ENCODE measurements at places on chromosomes 3 and 15.
A peak's percentile ranks its signal among the peaks of the same experiment; 100 is the strongest.

- peaks cover 15% of the 10 kb centered on the region for H3K4me1 ChIP-seq
- H3K27ac ChIP-seq: no peak overlapping the region
- no peaks in the 10 kb centered on the region for H3K36me3 ChIP-seq
- peaks cover 8% of the 10 kb centered on the region for H3K27me3 ChIP-seq
- no peak overlapping the region for H3K4me3 ChIP-seq
These were observed 13.7 kb downstream of the FAM240A start for GRCh38 chr3:46626039-46626438.

DNA sequence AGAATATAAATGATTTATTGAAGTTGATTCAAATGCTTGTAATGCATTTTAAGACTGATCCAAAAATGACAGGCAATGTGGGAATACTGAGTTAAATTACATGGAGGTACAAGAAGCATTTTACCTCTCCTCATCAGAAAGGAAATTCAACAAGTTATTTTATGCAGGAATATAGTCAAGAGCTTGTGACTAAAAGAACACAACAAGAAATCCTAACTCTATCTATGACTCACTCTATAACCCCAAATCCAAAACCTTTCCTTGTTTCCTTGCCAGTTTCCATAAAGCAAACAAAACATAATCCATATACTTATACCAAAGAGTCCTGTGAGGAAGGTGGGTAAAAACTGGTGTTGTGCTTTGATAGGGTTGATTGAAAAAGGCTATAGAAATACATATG, 30.8 kb downstream of the SIN3A start:
- H3K4me1 ChIP-seq: peaks cover 8% of the 10 kb centered on the region
- H3K27ac ChIP-seq: no peak overlapping the region
- no peaks in the 10 kb centered on the region for H3K27me3 ChIP-seq

GRCh38 chr3:67415511-67415910, 238.9 kb downstream of the SUCLG2 start:
- no peaks in the 10 kb centered on the region for H3K27me3 ChIP-seq
- DNase-seq: no peak
- no peak overlapping the region for H3K4me3 ChIP-seq
- H3K36me3 ChIP-seq: peaks cover 42% of the 10 kb centered on the region

GRCh38 chr15:52100807-52101442, 11.7 kb downstream of the BCL2L10 start:
- DNase-seq: no peak
- H3K4me3 ChIP-seq: no peak overlapping the region
- H3K27me3 ChIP-seq: no peaks in the 10 kb centered on the region
- H3K36me3 ChIP-seq: no peaks in the 10 kb centered on the region
- H3K27ac ChIP-seq: no peak overlapping the region
- peaks cover 28% of the 10 kb centered on the region for H3K4me1 ChIP-seq

DNA sequence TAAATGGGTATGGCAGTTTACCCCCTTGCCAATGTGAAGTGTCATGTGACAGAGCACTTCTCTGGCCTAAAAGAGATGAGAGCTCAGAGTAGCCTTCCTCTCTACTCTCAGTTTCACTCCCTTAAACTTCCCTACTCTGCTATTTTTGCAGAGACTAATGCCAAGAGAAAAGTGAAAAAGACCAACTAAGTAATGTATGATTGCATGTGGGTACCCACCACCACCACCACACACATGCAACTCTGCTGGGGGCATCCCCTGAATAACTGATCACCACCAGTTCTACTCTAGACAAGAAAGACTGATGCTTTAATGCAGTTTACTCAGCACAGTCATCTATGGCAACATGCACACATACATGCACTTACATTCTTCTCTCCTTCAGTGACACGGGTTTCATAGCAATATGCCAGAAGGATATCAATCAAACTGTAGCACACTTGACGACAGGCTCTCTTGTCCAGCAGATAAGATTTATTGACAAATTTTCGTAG, 31.3 kb downstream of the SHQ1 start:
- peak overlapping the region; percentile 17 for H3K4me3 ChIP-seq
- peak; percentile 50 for DNase-seq
- no peaks in the 10 kb centered on the region for H3K27me3 ChIP-seq
- no peak overlapping the region for H3K27ac ChIP-seq

DNA sequence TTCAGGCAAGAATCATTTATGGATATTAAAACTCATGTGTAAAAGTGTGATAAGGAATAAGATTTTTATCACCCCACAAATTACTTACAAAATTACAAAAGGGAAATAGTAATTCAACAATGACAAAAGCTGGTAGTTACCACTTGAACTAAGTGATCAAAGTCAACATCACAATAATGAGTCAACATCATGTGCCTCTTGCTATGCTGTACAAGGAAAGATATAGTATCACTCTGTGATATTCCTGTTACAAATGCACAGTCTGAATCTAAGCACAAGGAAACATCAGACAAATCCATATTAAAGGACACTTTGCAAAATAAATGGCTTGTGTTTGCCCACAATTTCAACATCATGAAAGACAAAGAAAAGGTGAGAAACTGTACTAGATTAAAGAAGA, 90.5 kb upstream of the PLCL2 start:
- no peak overlapping the region for H3K4me3 ChIP-seq
- H3K36me3 ChIP-seq: no peaks in the 10 kb centered on the region
- no peaks in the 10 kb centered on the region for H3K27me3 ChIP-seq
- H3K4me1 ChIP-seq: peaks cover 30% of the 10 kb centered on the region
- DNase-seq: no peak

DNA sequence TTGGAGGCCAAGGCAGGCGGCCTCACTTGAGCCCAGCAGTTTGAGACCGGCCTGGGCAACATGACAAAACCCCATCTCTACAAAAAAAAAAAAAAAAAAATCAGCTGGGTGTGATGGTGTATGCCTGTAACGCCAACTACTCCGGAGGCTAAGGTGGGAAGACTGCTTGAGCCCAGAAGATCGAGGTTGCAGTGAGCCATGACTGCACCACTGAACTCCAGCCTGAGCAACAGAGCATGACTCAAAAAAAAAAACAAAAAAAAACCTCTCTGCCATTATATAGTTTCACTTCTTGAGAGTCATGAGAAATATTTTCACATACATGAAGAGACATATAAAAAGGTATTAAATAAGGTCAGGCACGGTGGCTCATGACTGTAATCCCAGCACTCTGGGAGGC, 45.9 kb upstream of the CP start:
- peaks cover 17% of the 10 kb centered on the region for H3K4me1 ChIP-seq
- no peak overlapping the region for H3K4me3 ChIP-seq
- H3K36me3 ChIP-seq: no peaks in the 10 kb centered on the region
- H3K27me3 ChIP-seq: no peaks in the 10 kb centered on the region
- peak overlapping the region; percentile 40 for H3K27ac ChIP-seq

DNA sequence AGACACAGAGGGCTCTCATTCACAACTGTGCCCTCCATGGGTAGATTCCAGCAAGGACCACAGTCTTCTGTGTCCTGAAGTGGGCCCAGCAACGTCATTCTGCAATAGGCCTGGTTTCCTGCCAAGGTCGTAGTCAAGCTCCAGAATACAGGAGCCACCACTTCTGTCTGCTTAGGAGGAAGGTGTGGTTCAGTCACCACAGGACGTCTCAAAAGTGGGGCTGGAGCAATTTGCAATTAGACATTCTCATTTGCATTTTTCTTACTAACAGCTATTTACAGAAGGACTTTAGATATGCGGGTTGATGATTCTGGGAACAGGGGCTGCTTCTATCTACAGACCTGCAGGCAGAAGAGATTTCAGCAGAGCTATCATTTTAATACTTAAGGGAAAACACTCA, 58.7 kb upstream of the MYRIP start:
- H3K27me3 ChIP-seq: no peaks in the 10 kb centered on the region
- H3K4me1 ChIP-seq: peaks cover 14% of the 10 kb centered on the region
- H3K4me3 ChIP-seq: no peak overlapping the region
- no peak for DNase-seq
- H3K27ac ChIP-seq: peak overlapping the region; percentile 39

DNA sequence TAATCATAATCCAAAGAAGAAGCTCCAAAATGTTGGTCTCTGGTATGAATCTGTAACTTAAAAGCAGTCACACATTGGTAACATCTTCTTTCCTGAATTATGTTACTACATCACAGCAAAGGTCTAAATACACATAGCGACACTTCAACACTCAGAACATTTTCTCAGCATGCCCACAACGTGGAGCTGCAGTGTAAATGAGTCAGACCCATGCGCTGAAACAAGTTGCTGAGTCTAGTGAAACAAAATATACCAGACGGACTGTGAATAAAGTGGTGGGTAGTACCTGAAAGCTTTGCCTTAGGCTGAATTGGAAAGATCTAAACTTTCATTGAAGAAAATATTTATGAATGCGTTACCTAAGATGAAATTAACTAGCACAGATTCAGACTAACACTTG, 33.2 kb upstream of the GOLGA8B start:
- no peak overlapping the region for H3K4me3 ChIP-seq
- peaks cover 4% of the 10 kb centered on the region for H3K4me1 ChIP-seq

- no peak overlapping the region for H3K4me3 ChIP-seq
- no peak overlapping the region for H3K27ac ChIP-seq
- no peaks in the 10 kb centered on the region for H3K36me3 ChIP-seq
- H3K27me3 ChIP-seq: no peaks in the 10 kb centered on the region
These were observed 141.5 kb downstream of the DUT start for GRCh38 chr15:48472756-48473155.

GRCh38 chr3:103367481-103367880, 932.7 kb downstream of the ZPLD1 start:
- no peak overlapping the region for H3K4me3 ChIP-seq
- no peak overlapping the region for H3K27ac ChIP-seq
- no peaks in the 10 kb centered on the region for H3K27me3 ChIP-seq
- H3K4me1 ChIP-seq: no peaks in the 10 kb centered on the region

DNA sequence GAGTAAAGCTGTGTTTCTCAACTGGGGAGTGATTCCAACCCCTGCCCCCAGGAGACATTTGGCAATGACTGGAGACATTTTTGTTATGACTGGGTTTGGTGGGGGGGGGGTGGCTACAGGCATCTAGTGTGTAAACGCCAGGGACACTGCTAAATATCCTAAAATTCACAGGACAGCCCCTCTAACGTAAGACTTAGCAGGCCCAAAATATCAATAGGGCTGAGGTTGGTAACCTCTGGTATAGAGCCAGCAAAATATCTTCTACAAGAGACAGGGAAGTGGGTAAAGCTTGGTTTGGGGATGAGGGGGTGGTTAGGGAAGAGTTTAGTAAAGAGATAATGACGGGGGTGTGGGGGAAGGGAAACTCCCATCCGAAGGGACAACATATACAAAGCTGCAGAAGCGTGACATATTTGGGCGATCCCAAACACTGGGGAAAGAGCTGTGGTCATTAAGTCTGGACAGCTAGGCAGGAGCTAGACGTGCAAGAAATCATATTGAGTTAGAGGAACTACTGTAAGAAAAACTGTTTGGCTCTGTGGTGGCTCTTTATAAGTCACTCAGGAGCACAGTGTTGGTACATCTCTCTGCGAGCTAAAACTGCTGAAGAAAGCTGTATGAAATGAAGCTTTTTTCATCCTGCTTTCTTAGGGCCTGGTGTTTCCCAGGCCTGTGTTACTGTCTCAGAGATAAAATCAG, 697 bp upstream of the TRIM69 start:
- H3K36me3 ChIP-seq: peaks cover 15% of the 10 kb centered on the region
- peak overlapping the region; percentile 81 for H3K27ac ChIP-seq
- H3K4me1 ChIP-seq: peaks cover 36% of the 10 kb centered on the region
- no peaks in the 10 kb centered on the region for H3K27me3 ChIP-seq
- peak overlapping the region; percentile 66 for H3K4me3 ChIP-seq
- peak; percentile 62 for DNase-seq

DNA sequence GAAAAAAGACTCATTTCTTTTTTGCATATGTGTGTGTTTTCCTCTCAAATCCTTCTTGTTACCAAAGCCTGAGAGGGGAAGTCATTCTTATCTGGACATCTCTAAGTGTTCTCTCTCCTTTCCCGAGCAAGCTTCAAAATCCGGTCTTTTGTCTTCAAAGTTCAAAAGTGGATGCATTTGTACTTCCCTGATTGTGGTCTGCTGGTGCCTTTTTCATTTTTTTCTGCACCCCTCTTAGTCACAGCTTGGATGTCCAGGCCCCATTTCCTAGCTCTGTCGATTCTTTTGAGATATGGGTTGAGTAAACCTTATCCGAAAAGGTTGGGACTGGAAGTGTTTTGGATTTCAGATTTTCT, 34.8 kb downstream of the EHD4 start:
- peaks cover 61% of the 10 kb centered on the region for H3K36me3 ChIP-seq
- no peak for DNase-seq
- peak overlapping the region; percentile 2 for H3K4me3 ChIP-seq
- no peaks in the 10 kb centered on the region for H3K27me3 ChIP-seq
- H3K27ac ChIP-seq: peak overlapping the region; percentile 61
- H3K4me1 ChIP-seq: peaks cover 53% of the 10 kb centered on the region

DNA sequence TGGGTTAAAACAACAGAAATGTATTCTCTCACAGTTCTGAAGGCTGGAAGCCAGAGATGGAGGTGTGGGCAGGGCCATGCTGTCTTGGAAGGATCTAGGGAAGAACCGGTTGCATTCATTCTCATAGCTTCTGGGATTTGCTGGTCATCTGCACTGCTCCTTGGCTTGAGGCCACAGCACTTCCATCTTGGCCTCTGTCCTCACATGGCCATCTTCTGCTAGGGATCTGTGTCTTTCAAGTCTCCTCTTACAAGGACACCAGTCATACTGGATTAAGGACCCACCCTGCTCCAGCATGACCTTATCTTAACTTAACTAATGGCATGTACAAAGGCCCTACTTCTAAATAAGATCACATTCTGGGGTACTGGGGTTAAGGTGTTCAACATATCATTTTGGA, 47.7 kb downstream of the RPLP1 start:
- no peak for DNase-seq
- no peaks in the 10 kb centered on the region for H3K4me1 ChIP-seq
- peaks cover 27% of the 10 kb centered on the region for H3K27me3 ChIP-seq
- H3K36me3 ChIP-seq: no peaks in the 10 kb centered on the region
- no peak overlapping the region for H3K4me3 ChIP-seq
- H3K27ac ChIP-seq: no peak overlapping the region

GRCh38 chr15:35630532-35630931, 84.6 kb upstream of the DPH6 start:
- no peak overlapping the region for H3K4me3 ChIP-seq
- H3K4me1 ChIP-seq: no peaks in the 10 kb centered on the region
- no peak overlapping the region for H3K27ac ChIP-seq

DNA sequence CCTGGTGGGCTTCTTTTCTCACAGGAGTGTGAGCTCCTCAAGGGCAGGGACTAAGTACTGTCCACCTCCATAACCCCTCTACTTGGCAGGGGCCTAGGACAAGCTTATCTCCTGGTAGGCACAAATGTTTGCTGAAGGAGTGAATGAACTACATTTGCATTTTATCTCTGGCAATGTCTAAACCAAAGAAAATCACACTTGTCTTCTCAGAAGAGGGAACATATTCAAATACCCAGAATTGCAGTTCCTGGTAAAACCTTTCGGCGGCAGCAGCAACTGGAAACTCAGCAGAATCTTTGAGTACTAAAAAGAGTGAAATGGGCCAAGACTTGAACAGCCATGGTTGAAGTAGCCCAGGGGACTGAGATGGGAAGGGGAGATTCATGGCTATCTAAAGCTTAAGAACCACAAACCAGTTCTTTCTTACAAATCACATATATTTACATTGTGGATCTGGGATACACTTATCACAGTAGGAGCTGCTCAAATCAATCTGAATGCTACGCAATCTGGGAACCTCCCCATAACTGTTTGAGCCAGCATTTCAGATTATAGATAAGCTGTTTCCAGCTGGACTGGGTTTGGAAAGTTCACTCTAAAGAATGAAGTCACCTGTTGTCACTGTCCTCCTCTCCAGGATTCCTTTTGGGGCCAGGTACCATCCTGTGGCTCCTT, 18.7 kb upstream of the PTPN9 start:
- H3K27me3 ChIP-seq: no peaks in the 10 kb centered on the region
- H3K36me3 ChIP-seq: peaks cover 57% of the 10 kb centered on the region
- H3K27ac ChIP-seq: no peak overlapping the region

Measured in stimulated activated naive B cell treated with anti-CD40 and anti-IgM and Interleukin-4, amounts not matched to agents 10 μg/mL and 1 μg/mL and 100 μg/mL, for 72 hours (primary cell).